ENCODE measurements at places on chromosomes 1 and 21.

DNA sequence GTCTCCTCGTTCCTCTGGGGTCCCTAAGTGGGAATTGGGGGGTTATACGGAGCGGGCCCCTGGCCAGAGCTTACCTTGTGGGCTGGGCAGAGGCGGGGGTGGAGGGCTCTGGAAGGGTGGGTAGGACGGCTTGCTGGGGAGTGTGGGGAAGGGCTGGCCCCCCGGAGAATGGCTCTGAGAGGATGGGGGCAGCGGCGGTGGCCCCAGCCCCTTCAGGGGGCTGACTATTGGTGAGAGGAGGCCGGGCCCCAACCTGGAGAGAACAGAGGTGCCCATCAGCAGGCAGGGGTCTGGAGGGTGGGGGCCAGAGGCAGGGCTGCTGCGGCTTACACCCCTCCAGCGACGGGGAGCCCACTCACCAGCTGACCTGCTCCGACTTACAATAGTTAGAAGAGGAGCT lies 50.6 kb downstream of the DMRTB1 start:
- DNase-seq, result no peak

DNA sequence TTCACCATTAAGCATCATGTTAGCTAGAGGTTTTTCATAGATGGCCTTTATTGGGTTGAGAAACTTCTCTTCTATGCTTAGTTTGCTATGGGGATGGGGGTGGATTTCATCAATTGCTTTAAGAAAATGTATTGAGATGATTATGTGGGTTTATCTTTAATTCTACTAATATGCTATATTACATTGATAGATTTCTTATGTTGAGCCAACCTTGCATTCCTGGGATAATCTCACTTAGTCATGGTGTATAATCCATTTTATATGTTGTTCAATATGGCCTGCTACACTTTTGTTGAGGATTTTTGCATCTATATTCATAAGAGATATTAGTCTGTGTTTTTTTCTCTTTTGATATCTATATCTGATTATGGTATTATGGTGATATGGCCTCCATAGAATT lies 70.7 kb downstream of the MAP3K7CL start:
- no peak for DNase-seq

GRCh38 chr1:25573961-25574360 lies 30.6 kb downstream of the LDLRAP1 start:
- no peak for DNase-seq

- DNase-seq, result no peak
Measured at GRCh38 chr1:16982902-16983301, 2.5 kb upstream of the MFAP2 start.

DNA sequence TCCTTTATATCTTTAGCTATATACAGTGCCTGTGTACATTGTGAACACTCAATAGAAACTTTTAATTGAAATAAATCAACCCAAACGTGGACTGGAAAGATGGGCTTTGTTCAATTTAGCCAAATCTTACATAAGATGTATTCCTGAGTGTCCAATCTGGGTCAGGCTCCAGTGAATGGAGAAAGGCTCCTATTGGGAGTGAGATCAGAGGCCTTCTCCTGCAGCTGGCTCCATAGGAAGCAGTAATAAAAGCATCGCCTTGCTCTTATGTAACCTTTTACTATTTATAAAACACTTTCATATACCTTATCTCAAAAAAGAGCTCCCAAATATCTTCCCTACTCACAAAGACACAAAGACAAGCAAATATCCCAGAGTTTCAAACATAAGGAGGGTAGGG lies 24.9 kb upstream of the RGS16 start:
- no peak for DNase-seq

DNA sequence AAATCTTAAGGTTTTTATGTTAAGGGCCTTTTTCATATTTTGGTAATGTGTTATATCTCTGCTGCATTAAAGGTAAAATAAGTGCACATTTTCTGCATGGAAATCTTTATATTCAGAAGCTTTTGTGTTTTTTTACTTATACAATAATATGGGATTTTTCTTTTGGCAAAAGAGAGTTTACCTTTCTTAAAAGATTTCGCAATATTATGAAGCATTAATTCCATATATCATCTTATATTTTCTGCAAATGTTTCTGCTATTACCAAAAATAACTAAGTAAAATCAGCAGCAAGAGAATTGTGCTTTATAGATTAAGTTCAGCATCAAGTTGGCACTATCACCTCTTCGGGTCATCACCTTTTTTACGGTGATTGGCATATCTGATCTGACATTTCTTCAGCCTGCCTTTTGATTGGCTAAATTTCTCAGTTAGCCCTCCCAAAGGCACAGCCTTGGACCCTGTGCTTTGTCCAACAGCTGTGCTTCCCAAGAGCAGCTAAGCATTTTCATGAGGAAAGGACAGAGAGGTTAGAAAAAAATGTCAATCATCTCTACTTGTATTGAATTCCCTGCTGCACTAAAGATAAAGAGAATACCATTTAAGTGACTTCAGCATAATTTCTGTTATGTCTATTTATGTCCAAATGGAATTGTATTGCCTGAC lies 767.1 kb upstream of the PRMT6 start:
- DNase-seq, result no peak

- DNase-seq, result peak; percentile 9
Measured at GRCh38 chr1:210692796-210693195, 364.1 kb downstream of the HHAT start.

GRCh38 chr1:10773851-10774614 lies 22.4 kb downstream of the CASZ1 start:
- DNase-seq, result no peak

DNA sequence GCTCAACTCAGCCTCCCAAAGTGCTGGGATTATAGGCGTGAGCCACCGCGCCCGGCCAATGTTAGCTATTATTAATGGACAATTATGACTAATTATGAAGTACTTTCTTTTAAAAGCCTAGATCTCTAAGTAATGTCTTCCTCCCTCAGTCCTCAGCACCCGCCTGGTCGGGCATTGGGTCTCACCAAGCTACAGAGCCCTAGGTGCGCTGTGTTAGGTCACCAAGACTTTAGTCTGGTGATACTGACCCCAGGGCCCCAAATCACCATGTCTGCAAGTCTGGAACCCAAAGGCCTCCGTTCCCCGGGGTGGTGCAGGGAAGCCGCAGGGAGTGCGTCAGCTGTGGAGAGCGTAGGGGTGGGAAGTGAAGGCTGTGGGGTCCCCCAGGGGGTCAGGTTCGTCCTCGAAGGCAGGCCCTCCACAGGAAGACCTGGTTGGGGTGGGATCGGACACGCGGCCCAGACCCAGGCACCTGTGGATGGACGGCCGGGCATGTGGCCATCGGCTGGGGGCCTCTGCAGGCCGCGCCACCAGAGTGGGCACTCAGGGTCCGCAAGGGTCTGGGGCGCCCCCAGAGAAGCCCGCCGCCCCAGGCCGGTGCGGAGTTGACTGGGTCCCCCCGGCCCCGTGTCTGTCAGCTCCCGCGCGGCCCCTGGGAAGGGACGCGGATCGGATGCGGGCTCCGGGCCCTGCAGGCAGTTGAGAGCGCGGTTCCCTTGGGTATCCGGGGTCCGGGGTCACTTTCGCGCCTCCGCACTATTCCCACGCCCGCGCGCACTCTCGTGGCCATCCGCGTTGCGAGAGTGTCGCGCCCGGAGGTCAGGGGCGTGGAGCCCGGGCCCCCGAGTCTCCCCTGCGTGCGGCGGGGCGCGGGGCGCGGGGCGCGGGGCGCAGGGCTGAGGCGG lies 710 bp upstream of the PDXK start:
- DNase-seq, result no peak

DNA sequence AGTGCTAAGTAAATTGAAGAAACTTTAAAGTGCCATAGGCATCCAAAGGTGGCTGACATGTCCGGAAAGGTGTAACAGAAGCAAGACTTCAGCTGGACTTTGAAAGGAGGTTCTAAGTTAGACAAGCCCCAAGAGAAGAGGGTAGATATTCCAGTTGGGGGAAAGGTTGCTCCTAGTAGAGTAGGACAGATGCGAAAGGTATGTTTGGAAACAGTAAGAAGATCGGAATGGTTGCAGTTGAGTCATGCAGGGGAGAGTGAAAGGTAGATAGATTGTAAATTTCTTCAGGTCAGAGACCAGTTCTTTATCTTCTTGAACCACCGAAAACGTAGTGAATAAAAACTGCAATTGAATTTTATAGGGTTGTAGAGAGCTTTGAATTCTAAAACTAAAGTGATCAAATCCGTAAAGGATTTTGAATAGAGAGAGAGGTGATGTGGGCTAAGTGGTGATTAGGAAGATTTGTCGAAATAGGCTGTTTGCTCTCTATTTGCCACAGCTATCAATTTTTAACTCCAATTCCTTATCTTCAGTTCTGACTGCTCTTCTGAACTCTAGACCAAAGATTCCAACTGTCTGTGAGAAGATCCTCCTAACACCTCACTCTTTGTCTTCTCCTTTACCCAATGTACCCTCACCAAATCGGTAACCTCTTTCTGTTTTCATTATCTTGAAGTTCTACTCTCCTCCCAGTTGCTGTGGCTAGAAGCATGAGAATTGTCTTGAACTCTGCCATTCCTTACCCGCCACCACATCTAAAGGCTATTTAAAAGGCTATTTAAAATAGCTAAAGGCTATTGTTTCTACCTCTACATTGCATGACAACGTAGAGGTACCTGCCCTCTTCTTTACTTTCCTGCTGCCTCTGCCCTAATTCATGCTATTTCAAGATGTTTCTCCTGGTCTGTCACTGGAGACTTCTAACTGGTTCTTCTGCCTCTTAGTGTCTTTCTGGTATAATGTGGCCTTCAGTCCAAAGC lies 16.7 kb downstream of the MACF1 start:
- DNase-seq, result no peak

DNA sequence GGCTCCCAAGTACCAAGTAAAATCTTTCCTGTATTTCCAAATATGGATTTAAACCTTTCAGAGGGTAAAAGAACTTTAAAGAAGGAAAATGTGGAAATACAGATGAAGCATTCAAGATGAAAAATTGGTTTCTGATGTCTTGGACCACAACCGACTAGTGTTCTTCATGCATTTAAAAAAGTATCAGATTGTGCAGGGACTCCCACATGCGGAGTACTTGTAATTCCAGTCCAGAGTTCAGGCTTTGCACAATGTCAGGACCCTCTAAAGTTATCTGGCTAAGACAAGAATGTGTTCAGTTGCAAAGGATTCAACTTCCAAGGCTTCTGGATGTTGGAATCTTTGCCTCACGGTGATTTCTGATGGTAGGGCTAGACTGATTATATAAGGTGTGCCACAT lies 66.7 kb downstream of the RGL1 start:
- DNase-seq, result no peak

DNA sequence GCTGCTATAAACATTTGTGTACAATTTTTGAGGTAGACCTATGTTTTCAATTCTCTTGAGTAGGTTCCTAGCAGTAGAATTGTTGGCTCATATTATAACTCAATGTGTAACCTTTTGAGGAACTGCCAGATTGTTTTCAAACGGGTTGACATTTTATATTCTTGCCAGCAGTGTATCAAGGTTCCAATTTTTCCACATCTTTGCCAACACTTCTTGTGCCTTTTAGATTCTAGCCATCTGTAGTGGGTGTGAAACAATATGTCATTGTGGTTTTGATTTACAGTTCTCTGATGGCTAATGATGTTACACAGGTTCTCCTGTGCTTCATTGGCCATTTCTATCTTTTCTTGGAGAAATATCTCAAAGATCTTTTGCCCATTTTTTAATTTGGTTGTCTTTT lies 36.4 kb downstream of the MAP3K7CL start:
- no peak for DNase-seq

DNA sequence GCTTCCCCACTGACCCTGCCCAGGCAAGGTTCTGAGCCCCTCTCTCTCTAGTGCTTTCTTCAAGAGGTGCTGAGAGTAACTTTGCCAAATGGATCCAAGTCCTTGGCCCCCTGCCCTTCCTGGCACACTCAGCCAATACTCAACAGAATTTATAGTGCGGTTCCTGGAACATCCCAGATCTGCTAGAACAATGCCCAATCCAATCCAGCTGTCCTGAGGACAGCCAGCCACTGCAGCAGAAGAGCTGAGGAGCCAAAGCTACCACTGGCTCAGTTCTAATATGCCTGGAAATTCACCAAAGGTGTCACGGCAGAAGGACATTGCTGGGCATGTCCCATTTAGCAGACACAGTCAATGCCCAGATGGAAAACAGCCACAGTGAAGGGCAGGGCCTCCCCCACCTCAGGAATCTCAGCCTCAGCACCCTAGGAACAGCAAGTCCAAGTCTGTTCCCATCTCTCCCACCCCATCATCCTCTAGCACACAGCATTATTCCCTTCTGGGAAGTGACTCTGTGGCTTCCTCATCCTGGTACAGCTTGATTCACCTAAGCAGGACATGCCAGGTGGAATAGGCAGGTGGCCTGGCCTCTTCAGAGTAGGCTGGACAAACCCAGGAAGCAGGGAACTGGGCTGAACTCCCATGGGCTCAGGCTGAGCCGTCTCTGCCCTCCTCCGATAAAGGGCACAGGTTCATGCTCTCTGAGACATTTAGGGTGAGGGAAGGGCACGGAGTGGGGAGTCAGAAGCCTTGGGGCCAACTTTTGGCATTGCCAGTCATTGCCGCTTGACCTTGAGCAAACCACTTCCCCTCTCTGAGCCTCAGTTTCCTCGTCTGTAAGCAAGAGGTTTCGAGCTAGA lies 24.6 kb downstream of the PMVK start:
- DNase-seq, result no peak

GRCh38 chr21:27776925-27777553 lies 810.2 kb upstream of the ADAMTS5 start:
- DNase-seq, result no peak

GRCh38 chr1:214216779-214217178 lies 64.2 kb upstream of the SMYD2 start:
- DNase-seq, result no peak

DNA sequence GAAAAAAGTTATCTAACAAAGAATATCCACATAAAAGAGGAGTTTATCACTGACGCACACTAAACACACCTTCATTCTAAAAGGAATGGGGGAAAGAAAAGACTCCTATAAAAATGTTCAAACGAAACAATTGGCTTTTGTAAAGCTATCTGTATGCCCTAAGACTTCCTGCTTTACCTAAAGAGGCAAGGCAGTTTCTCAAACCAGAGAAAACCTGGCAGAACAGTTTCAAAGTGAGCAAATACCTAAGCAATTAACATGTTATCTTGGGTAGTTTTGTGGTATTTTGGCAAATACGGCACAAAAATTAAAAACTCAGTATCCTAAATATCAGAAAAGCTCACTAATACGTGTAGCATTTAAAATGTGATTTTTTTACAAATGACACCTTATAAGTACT lies 1.9 kb downstream of the PUM1 start:
- peak; percentile 32 for DNase-seq

- no peak for DNase-seq
Measured at GRCh38 chr21:46388896-46389295, 64.9 kb downstream of the PCNT start.

DNA sequence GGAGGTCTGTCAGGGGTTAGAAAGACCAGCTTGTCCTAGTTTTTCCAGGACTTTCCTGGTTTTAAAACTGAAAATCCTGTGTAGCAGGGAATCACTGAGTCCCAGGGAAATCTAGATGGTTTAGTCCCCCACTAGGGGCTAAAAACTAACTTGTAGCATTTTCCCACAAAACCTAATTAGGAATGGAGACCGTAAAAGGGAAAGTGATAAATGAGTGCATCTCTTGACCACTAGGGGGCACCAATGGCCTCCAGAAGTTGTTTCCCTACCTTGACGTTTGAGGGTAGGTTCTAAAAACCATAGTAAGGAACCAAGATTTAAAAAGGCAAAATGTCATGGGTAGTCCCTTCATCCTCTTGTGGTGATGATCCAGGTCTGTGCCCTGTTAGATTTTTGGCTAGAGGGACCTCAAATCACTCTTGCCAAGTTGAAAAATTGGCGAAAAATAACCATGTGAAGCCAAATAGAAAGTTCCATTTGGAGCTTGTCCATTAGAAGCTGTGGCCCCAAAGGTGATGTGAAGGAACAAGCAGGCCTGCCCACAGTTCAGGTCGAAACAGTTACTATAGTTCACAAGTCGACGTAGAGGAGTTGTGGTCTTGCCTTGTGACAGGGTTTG lies 24.5 kb downstream of the CLIC6 start:
- DNase-seq, result peak; percentile 79

Data from OCI-M1 (cell line).